Tongue (tissue), 3 donors: ENCODE measurements at places on chromosomes 4 and X. TPM values are rescaled to one million over a fixed set of nuclear protein-coding genes. Genes with fewer than 3 reads are reported as not detected.

TIGD4 gene
- 4.8 TPM for total RNA-seq

HS6ST2 gene
- total RNA-seq, result 29.1 TPM

UGT2B15 gene
- total RNA-seq, result not detected

DCLK2 gene
- 17.7 TPM for total RNA-seq

FSTL5 gene
- 3.3 TPM for total RNA-seq

MAGEB1 gene
- not detected for total RNA-seq
